ENCODE measurements at places on chromosomes 5 and 9.

- DNase-seq = no peak
Observed at GRCh38 chr9:124286292-124286931, 28.7 kb downstream of the NEK6 start.

DNA sequence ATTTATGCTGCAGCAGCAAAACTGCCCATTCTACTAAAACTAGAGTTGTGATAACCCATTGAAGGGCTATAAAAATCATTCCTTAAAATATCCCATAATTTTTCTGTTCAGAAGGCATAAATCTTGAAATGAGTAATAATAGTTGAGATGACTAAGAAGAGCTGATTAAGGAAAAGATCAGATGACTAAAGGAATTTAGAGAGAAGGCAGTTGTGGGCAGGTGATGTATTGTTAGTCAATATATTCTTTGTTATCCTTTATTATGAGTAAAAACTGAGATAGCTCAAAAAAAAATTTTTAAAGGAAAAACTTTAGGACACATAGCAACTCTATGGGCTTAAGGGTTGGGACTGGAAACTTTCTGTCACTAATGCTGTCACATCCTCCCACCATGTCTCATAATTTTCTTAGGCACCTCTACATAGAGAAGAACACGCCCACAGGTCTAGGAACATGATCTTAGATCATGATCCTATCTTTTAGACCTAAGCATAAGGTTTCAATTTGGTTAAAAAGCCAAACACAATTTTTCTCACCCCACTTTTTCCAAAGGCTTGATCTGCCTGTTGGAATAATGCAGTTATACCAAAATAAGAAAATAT lies 597.5 kb upstream of the MEF2C start:
- DNase-seq = no peak

DNA sequence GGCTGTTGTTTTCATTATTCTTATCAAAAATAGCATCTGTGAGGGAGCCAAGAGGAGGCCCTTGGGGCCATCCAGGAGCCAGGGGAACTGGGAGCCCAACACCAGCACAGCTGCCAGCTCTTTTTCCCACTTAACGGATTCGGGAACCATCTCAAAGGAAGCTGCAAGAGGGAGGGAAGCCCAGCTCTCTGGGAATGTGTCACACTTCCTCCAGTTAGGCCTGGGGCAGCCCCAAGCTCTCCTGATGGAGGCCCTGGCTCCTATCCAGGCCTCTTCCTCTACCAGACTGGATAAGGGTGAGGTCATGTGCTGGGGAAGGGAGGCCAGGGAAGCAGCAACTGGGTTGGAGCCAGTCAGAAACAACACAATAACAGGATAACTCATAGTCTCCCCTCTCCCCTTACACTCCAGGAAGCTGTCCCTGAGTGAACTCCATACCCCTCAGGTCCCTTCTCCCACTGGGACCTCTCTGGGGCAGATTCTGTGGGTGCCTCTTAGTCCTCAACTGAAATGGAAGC lies 12.7 kb downstream of the CSF2 start:
- peak; percentile 81 for DNase-seq

GRCh38 chr9:115849679-115850412 lies 303.7 kb upstream of the PAPPA start:
- DNase-seq = no peak

GRCh38 chr5:119743927-119744326 lies 114.6 kb downstream of the FAM170A start:
- DNase-seq = no peak

- peak; percentile 80 for DNase-seq
Observed at GRCh38 chr5:149680810-149681221, 49.3 kb upstream of the PPARGC1B start.

GRCh38 chr5:80134876-80135275 lies 99.7 kb downstream of the THBS4 start:
- no peak for DNase-seq

DNA sequence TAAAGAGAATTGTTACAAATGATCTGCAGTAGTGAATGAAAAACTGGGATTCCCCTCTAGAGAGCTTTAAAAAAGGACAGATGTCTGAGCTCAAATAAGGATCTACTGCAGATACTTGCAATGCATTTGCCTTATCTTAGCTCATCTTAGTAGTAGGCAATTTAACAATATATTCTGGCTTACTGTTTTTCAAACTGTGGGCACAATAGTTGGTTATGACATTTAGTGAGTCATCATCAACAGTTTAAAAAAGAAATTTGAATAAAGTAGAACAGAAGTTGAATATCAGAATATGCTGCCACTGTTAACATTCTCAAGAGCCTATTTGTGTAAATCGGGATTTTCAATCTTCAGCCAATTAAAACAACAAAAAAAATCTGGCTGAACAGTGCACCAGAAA lies 6.7 kb upstream of the CAST start:
- DNase-seq = no peak

DNA sequence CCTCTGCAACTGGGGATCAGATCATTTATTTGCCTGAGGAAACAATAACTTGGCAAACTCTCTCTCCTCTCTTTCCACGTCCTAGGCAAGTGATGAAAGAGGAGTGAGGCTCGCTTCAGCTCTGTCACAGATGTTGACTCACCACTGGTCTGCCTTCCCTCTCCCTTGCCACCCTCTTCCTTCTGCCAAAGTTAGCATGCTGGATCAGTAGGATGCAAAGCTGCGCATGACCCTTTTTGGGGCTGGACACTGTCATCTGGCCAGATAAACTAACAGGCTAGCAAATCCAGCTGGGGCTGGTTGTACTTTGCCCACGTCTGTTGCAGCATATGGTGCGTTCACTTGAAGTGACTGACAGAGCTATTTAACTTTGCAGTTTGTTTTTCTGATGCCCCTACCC lies 36.2 kb upstream of the SMARCA2 start:
- peak; percentile 69 for DNase-seq

GRCh38 chr5:74396913-74397622 lies 243.5 kb downstream of the ENC1 start:
- peak; percentile 92 for DNase-seq
